CD8-positive, alpha-beta memory T cell (primary cell): ENCODE measurements at places on chromosomes 5 and 9. TPM values are rescaled to one million over a fixed set of nuclear protein-coding genes. Genes with fewer than 3 reads are reported as not detected.
A peak's percentile ranks its signal among the peaks of the same experiment; 100 is the strongest.

- H3K4me3 ChIP-seq = no peak overlapping the region
- H3K36me3 ChIP-seq = peaks cover 28% of the 10 kb centered on the region
- no peak for DNase-seq
- H3K4me1 ChIP-seq = no peaks in the 10 kb centered on the region
Measured at GRCh38 chr5:96997265-96997859, 61.5 kb downstream of the LNPEP start.

DNA sequence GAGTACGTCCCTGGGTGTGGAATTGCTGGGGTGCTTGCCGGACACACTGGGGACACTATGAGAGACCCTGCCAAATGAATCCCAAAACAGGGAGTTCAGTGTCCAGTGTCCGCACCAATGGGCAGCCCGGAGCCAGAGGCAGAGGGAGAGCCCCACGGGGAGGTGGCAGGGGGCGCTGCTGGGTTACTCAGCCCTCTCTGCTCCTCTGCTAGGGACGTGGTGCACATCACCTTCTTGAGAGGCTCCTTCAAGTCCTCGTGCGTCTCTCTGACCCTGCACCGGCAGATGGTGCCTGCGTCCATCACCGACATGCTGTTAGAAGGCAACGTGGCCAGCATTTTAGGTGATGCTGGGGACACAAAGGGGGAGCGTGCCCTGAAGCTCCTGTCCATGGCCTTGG lies 20.8 kb downstream of the STKLD1 start:
- H3K27me3 ChIP-seq = no peaks in the 10 kb centered on the region
- no peak overlapping the region for H3K4me3 ChIP-seq
- H3K4me1 ChIP-seq = no peaks in the 10 kb centered on the region
- H3K27ac ChIP-seq = no peak overlapping the region
- no peaks in the 10 kb centered on the region for H3K36me3 ChIP-seq
- DNase-seq = no peak

The LOX gene
- total RNA-seq = not detected

The OSMR gene
- total RNA-seq = not detected

The WDR70 gene
- total RNA-seq = 36.5 TPM

DNA sequence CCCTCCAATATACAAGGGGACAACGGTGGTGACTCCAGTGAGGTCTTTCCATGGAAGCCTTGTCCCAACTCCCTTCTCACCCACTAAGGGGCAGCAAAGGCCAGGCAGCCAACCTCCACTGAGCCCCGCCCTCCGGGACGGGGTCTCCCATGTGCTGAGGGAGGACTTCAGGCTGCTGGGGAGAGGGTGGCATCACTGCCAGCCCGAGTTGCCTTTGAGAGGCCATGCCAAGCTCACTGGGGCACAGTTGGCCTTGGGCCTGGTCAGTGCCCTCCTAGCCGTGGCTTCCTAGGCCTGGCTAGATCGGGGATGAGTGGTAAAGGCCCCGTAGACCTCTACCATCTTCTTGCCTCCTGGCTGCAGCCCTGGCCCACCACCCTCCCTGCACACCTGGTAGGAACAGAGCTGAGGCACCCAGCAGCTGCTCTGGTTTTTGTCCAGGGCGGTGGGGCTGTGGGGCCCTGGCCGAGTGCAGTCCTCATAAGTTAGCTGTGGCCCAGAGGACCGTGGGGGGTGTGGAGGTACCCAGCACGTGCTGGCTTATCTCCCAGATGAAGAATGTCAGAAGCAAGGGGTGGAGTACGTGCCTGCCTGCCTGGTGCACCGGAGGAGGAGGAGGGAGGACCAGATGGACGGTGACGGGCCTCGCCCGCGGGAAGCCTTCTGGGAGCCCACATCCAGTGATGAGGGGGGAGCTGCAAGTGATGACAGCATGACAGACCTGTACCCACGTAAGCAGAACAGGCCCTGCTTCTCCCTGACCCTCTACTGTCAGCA lies 3.2 kb downstream of the SURF2 start:
- no peak for DNase-seq
- H3K4me1 ChIP-seq = peaks cover 32% of the 10 kb centered on the region
- H3K27me3 ChIP-seq = no peaks in the 10 kb centered on the region

DNA sequence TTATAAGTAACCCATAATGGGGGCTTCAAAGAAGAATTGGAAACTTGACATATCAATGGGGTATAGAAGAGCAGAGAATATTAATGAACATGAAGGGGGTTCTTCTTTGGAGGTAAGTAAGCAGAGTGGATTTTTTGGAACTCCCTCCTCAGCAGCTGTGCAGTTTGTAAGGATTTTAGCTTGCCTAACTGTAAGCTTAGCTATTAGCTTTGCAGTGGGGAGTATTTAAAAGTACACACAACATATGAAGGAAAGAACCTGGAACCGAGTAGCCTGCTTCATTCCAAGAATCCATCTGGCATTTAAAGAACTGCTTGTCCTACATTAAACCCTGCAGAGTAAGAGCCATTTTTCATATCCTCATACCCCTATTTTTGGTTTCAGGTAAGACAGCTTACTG lies 2.2 kb upstream of the PBX3 start:
- no peak overlapping the region for H3K27ac ChIP-seq
- no peaks in the 10 kb centered on the region for H3K27me3 ChIP-seq
- H3K4me3 ChIP-seq = no peak overlapping the region

The LHX6 gene
- total RNA-seq = not detected

DNA sequence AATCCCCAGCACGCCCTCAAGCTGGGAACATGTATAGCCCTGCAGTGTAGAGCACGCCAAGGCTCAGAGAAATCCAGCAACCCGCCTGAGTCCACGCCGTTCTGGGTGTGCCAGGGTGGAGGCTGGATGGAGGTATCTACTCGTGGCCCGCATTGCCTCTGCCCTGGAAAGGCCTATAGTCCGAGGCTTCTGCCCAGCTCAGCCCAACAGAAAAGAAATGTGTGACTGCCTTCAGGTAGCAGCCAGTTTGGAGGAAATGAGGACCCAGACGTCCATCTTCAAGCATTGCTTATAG lies 18.2 kb downstream of the S1PR3 start:
- no peaks in the 10 kb centered on the region for H3K4me1 ChIP-seq
- H3K27ac ChIP-seq = no peak overlapping the region
- H3K27me3 ChIP-seq = no peaks in the 10 kb centered on the region
- DNase-seq = no peak
- H3K36me3 ChIP-seq = no peaks in the 10 kb centered on the region

- no peak overlapping the region for H3K4me3 ChIP-seq
- no peaks in the 10 kb centered on the region for H3K36me3 ChIP-seq
- H3K4me1 ChIP-seq = no peaks in the 10 kb centered on the region
- DNase-seq = no peak
Measured at GRCh38 chr5:122035913-122036312, 42.1 kb downstream of the LOX start.

The SLC1A1 gene
- total RNA-seq = 0.09 TPM

DNA sequence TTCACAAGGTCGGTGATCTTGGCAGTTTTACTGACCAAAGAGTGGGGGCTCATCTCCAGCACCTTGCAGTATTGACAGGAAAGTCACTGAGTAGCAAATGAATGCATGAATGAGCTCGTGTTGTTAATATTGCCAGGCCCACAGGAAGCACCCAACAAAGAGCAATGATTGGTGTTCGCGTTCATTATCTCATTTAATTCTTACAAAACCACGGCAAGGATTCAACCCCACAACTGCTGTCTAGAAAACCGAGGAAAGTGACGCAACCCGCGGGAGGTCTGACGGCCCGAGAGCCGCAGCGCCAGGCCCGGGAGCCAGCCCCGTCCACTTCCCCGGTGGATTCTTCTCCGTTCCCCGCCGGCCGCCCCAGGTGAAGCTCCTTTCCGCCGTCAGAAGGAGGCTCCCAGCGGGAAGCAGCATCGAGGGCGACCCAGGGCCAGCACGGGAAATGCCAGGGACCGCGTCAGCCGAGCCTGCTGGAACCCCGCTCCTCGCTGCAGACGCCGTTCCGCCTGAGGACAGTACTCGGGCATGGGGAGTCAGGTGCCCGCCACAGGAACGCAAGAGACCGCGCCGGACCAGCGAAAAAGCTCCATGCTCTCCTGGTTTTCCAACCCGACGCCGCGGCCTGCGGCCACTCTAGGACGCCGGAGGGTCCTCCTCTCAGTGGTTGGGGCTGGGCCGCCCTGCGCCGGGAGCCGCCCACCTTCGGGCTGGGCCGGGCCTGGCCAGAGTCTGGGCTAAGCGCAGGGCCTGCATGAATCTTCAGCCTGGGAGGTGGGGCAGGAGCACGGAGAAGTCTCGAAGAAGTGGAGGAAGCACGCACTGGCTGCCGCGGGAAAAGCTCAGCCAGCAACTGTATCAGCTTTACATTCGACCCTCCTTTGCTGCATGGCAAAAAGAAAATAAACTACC lies 19.8 kb upstream of the FER start:
- no peaks in the 10 kb centered on the region for H3K27me3 ChIP-seq
- no peaks in the 10 kb centered on the region for H3K36me3 ChIP-seq
- H3K4me3 ChIP-seq = peak overlapping the region; percentile 81
- peaks cover 6% of the 10 kb centered on the region for H3K4me1 ChIP-seq

DNA sequence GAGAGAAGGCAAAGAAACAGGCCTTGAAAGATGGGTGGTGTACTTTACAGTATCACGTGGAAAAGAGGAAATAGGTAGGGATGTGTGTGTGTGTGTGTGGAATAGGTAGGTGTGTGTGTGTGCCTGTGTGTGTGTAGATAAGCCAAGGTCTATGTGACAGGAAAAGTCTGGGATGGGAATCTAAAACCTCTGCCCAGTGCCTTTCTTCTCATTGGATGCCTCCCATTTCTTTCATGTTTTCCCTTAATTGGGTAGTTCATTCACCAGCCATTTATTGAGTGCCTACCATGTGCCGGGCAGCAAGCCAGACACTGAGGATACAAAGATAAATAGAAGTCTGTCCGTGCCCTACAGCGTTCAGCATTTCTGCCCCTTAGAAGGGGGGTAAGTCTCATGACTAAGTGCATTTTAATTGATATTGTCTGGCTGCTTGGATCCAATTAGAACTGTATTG lies 1.0 kb downstream of the URM1 start:
- peaks cover 4% of the 10 kb centered on the region for H3K36me3 ChIP-seq
- no peaks in the 10 kb centered on the region for H3K27me3 ChIP-seq
- H3K4me3 ChIP-seq = peak overlapping the region; percentile 90

DNA sequence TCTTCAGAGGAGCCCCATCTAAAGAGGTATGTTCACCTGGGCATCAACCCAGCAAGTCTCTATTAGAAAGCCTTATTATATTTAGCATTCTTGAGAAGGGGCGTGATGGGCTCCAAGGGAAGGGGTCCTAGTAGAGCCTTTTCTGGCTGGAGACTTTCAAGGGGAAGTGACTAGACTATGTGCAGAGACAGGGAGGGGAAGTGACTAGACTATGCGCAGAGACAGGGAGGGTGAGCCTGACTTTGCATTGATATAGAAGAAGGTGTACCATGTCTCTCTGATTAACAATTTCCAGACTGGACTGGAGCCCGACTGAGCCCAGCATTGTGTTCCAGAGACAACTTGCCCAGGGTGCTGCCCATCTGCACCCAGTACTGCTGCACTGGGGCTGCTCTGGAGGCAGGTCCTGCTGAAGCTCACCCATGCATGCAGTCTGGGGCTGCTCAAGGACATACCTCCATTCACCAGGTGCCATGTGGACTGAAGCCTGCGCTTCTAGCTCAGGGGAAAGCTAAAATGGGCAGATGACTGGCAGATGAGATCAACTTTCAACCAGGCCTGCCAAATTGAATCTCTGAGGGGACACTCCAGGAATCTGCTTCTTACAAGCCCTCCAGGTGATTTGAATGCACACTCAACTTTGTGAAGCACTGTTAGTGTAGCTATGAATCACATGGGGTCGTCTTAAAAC lies 83.0 kb upstream of the GNA14 start:
- DNase-seq = no peak
- H3K4me1 ChIP-seq = no peaks in the 10 kb centered on the region
- H3K4me3 ChIP-seq = no peak overlapping the region
- no peak overlapping the region for H3K27ac ChIP-seq

The ACOT12 gene
- total RNA-seq = not detected

GRCh38 chr9:35357116-35357515 lies 132.8 kb upstream of the RUSC2 start:
- no peak for DNase-seq
- no peaks in the 10 kb centered on the region for H3K36me3 ChIP-seq
- H3K4me3 ChIP-seq = no peak overlapping the region

The MAP1B gene
- 0.13 TPM for total RNA-seq

The C9orf152 gene
- total RNA-seq = not detected
